ENCODE measurements at places on chromosomes 16 and 17.

- DNase-seq = no peak
Measured at GRCh38 chr17:10013365-10014112, 108.5 kb upstream of the RCVRN start.

DNA sequence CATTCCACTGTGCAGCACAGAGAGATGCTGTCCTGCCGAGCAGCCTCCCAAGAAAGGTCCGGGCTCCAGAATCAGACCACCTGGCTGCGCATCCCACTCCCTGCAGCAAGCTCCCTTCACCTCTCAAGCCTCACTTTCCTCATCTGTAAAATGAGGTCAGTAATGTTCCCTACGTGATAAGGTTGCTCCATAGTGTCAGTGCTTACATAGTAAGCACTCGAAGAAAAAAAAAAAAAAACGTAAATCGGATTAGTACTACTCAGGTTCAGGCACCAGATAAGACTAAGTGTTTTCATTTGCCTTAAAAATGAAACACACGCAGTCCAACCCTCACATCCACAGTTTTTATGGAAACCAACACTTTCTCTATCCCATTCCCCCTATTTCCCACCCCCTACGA is 76.7 kb downstream of the CCT6B start:
- DNase-seq = no peak

DNA sequence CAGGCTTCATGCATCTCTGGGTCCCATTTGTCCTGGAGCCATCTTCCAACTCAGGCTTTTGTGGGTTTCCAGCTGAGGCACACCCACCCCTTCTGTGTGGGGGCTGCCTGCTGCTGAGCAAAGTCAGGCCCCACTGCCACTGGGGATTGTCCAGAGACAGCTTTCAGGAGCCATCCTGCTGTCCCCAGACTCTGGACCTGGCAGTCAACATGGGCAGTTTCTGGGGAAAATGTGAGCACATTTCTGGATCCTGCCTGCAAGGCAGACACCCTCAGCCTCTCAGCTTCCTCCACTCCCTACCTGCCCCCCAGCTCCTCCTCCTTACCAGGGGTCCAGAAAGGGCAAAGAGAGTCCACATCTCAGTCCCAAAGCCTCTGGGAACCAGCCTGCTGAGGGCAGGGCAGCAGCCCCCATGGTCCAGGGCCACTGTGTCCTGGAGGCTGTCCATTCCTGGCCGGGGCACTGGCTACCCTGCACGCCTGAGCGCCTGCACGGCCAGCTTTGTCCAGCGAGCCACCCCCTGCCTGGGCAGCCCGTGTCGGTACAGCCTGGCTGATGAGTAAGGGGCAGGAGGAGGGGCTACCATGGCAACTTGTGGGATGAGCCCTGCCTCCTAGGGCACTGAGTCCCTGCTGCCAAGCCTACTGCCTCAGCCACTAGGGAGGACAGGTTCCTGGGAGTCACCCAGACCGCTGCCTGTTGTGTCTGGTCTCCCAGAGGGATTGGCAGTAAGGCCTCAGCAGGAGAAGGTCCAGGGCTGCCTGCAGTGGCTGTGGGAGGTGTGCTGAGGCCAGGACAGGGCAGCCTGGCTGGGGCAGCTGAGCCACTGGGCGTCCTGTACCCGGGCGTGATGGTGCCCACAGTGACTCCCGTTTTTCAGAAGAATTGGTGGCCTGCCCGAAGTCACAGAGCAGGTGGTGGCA is at the start of gene SLC47A2:
Gene SLC47A2 (minus strand): TSS at position 477 of the 923 bp plus-strand sequence. CDS start 29 bp downstream, at position 448.
- DNase-seq = no peak

- DNase-seq = no peak
Measured at GRCh38 chr16:27413956-27414355, 12.0 kb downstream of the IL21R start.

DNA sequence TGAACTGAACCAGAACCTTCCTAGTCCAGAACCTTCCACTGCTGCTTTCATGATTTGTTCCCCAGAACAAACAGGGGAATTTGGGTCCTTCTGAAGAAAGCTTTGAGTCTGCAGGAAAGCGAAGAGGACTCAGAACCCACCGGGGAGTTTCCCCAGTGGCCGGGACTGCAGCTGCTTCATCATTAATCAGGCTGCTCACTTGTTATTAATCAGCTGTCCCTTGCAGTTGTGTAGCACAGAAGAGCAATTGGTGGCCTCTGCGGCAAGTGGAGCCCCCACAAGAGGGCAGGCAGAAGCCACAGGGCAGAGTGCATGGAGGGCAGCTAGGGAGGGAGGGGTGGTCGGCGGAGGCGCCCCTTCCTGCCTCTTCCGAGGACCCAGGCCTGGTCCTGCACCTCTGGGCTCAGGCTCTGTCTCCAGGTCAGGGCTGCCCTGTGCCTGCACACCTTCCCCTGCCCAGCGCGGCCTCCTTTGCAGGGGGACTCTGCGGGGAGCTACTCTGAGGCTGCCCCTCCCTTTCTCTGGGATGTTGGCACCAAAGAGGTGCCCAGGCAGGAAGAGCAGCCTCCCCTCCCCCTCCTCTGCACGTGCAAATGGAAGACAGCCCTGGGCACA is 6.9 kb downstream of the CCL17 start:
- DNase-seq = no peak

- no peak for DNase-seq
Measured at GRCh38 chr17:77916703-77917481, 41.6 kb upstream of the TNRC6C start.

DNA sequence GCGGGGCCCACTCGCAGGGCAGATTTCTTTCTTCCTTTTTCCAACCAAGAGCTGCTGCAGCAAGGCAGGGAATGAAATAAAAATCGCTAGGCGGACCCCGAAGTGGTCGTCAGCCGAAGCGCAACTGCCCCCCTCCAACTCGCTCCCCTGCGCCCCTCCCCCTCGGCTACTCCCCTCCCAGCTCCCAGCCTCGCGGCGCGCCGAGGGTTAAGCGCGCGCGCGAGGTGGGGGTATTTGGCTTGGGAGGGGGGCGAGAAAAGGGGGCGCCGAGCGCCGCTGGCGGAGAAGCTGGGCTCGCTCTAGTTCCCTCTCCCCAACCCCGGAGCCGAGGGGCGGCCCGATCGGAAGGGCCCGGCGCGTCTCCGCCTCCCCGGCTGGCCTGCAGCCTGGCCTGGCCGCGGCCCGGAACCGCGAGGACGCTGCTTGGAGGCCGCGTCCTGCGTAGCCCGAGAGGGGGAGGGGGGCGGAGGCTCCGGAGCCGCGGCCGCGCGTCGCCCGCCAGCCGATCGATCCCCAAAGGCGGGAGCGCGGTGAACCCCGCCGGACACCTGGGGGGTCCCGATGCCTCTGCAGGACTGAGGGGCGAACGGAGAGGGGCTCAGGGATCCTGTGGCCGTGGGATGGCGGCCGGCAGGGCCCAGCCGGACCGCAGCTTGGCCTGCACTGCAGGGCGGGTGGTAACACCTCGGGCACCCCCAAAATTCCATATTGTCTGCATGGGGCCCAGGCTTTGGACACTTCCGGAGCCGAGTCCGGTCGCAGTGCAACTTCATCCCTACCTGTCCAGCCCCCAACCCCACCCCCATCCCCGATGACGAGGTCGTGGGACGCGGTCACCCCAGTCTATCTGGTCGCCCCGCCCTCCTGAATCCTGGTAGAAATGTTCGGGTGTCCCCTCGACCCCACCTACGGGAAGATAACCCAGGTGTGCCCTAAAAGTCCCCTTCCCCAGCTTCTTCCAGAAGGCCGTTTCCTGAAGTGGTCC is 4.9 kb upstream of the CBX4 start:
- DNase-seq = no peak

All from astrocyte of the cerebellum (primary cell).